Fibroblast of skin of back (primary cell): ENCODE measurements at places on chromosomes 2 and 18.

DNA sequence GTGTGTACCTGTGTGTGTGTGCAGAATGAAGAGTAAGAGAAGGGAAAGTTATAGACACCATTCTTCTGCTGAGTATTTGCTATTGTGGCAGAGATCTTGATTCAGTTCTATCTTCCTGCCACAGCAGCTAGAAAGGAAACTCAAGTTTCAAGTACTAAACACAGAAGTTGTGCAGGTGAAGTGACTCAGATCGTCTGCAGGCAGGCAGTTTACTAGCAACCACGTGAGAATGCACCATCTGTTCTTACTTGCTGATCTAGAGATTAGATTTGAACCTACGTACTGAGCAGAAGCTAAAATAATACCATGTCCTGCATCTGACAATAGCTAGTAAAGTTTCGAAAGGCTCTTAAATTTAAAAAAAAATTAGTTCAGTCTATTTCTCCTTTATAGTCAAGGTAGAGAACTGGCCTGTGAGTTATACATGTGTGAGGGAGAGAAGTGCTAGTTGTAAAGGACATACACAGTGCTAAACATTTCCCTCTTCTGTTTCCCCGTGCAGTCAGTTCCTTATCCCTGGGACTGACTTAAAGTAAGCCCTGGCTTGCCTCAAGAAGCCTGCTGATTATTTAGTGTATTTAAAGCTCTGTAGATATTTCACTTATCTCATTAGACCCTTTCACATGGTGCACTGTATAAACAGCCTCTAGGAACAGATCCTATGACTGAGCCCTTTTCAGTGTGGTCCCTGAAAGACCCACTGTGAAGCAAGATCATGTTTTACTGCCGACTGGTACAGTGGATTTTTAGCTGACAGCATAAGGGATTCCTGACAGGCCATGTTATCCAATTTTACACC is 45.0 kb downstream of the SLC38A11 start:
- DNase-seq, result no peak

- DNase-seq, result no peak
Observed at GRCh38 chr2:16387461-16387984, 278.1 kb downstream of the CYRIA start.

GRCh38 chr2:162198239-162198638 is 45.0 kb downstream of the FAP start:
- DNase-seq, result peak; percentile 16

- no peak for DNase-seq
Observed at GRCh38 chr2:23041443-23041842, 343.5 kb upstream of the KLHL29 start.

- no peak for DNase-seq
Observed at GRCh38 chr2:99890568-99891427, 251.6 kb downstream of the AFF3 start.

- peak; percentile 87 for DNase-seq
Observed at GRCh38 chr2:121721926-121722325, 14.7 kb downstream of the NIFK start.

DNA sequence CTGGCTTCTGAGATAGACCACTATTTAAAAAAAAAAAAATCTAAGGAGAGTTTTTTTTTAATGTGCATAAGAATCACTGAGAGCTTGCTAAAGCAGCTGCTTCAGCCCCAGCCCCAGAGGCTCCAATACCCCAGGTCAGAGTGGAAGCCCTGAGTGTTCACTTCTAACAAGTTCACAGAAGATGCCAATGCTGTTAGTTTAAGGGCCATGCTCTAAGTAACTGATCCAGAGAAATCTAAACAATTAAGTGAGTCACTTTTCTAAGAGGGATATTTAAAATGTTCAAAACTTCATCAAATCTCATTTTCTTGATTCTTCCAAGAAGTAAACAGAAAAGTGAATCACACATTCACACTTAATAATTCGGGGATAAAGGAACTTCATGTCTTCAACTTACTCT is 126.4 kb upstream of the CD226 start:
- DNase-seq, result peak; percentile 22
